ENCODE measurements at places on chromosomes 11 and 22.
A peak's percentile ranks its signal among the peaks of the same experiment; 100 is the strongest.

DNA sequence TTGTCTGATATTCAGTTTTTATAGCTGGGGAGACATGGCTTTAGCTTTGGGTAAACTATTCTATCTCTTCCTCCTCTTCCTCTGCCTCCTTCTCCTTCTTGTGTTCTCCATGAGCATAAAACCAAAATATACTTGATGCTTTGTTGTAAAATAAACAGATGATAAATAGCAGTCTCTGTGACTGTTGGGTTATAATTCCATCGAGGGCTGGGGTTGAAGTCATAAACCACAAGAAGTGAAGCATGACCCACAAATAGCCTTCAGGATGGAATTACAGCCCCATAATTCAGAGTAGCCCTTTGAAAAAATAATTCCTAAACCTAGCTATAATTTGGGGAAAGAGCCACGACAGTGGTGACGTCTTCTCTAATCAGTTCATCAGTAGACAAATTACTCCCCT, 177.7 kb downstream of the SNX19 start:
- no peak for DNase-seq

DNA sequence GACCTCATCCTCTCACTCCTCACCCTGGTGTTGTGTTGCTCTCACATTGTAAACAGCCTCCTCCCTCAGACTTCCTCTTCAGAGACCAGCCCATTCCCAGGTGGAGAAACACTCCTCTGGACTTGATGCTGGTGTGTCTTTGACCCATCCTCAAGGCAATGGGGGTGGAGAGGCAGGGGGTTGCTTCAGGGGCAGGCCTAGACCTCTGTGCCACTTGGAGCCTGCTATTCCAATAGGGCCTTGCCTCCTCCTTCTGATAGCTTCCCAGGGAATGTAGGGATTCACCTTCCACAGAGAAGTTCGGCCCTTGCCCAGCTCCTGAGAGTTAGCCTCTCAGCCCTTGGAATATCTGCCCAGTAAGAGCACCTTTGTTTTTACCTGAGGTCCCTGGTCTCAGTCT, 606.6 kb upstream of the CADM1 start:
- DNase-seq: no peak

DNA sequence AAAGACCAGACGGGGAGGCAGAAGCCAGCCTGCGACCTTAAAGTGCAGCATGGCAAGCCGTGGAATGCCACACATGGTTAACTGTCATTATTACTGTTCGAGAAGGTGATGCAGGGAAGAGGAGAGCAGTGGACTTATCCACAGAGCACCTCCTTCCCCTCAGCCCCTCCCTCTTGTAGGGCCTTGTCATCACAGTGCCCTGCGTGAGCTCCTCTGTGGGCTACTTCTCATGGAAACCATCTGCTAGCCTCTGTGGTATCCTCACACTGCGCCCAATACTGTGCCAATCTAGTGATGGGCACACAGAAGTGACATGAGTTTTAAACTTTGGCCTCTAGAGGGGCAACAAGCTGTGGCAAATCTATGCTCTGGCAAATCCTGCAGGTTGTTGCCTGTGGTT, 18.2 kb upstream of the CCDC134 start:
- no peak for DNase-seq

- DNase-seq: no peak
Observed at GRCh38 chr22:47460176-47460575, 697.7 kb downstream of the TBC1D22A start.

DNA sequence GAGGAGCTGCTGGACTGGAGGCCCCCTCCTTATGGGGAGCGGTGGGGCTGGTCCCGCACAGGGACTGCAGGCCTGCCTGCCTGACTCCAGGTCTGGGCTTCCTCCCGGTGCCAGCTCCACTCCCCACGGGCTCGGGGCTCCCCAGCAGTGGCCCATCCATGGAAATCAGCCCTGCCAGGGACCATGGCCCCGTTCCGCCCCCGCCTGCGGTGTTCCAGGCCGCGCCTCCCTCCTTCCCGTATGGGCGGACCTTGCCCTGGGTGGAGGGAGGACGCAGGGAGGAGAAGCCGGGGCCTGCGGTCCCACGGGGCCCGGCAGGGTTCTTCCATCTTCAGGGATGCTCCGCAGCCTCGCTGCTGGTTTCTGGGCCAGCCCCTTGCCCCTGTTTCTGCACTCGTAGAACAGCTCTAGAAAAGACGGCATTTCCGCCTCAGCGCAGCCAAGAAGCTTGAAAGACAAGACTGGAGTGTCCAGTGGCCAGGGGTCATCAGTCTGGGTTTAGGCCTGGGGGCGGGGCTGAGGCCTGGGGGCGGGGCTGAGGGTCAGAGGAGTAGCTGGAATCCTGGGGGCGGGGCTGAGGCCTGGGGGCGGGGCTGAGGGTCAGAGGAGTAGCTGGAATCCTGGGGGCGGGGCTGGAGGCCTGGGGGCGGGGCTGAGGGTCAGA, 1330.6 kb downstream of the BRD1 start:
- no peak for DNase-seq

DNA sequence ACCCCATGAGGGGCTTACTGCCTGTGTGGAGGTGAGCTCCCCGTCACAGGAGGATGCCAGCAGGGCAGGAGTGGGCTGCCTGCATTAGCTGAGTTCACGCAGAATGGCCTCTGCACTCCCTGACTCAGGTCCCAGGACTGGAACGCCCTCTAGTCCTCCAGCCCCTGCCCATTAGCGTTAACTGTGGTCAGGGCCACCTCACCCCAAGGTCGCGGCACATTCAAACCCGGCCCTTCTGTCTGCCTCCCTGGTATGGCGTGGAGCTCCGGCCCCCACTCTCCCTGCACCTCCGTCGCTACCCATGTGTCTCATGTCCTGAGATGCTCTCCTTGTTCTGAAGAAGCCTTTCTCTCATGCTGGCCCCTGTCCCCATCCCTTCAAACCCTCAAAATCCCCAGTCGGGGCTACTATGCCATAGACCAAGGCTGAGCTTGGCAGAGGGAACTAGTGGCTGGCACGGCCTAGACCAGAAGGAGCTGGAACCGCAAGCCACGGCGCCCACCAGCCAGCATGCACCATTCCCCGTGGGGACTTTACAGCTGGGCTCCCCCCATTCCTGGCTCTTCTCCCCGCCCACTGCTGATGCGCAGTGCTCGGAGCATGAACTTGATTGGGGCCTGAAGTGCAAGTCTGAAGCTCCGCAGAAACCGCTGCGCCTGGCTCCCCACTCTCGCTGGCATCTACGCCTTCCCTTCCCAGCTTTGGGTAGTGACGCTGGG, 79.5 kb upstream of the RTL6 start:
- DNase-seq: no peak

GRCh38 chr22:30241576-30242371, 4.8 kb downstream of the LIF start:
- no peak for DNase-seq

- DNase-seq: no peak
Observed at GRCh38 chr11:126268361-126268707, 361 bp downstream of the SRPRA start.

DNA sequence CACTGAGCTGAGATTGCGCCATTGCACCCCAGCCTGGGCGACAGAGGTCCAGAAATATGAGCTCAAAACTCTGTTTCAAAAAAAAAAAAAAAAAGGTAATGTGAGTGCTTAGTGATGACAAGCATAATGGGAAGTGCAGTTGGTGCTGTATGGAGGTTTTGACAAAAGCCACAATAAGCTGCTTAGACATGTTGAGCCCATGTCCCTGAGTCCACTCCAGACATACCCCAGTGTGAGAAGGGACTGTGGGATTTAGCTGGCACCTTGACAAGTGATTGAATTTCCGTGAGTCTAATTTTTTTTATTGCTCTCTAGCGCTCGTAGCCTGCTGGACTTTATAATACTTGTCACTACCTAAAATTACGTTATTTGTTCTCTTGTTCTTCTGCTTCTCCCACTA, 15.1 kb upstream of the LGR4 start:
- no peak for DNase-seq

- DNase-seq: no peak
Observed at GRCh38 chr22:24302591-24302990, 32.0 kb downstream of the SPECC1L start.

GRCh38 chr11:79440571-79441460, at the start of gene TENM4:
Gene TENM4, minus strand, starts transcription at chr11:79441030. Its CDS starts 371,086 bp downstream, at chr11:79069944.
- DNase-seq: peak; percentile 63

- no peak for DNase-seq
Observed at GRCh38 chr11:111819829-111820237, 51.5 kb downstream of the ALG9 start.

DNA sequence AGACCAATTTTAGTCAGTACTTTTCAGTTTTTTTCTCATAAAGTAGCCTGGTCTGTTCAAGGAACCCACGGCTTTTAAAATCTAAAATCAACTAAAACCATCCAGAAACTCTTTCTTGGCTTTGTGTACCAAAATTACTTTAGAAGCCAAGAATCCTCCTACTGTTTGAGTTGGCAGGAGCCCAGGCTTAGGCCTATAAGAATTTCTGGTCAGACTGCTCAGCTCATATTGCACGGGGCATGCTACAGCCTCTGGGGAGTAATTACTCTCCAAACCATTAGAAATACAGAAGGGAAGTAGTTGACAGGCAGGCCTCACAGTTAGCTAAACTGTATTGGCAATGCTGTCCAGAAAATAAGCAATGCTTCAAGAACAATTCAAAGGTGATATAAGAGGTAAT, 1862.9 kb upstream of the RAG2 start:
- DNase-seq: no peak

- peak; percentile 71 for DNase-seq
Observed at GRCh38 chr11:65857500-65857852, 504 bp downstream of the CFL1 start.

DNA sequence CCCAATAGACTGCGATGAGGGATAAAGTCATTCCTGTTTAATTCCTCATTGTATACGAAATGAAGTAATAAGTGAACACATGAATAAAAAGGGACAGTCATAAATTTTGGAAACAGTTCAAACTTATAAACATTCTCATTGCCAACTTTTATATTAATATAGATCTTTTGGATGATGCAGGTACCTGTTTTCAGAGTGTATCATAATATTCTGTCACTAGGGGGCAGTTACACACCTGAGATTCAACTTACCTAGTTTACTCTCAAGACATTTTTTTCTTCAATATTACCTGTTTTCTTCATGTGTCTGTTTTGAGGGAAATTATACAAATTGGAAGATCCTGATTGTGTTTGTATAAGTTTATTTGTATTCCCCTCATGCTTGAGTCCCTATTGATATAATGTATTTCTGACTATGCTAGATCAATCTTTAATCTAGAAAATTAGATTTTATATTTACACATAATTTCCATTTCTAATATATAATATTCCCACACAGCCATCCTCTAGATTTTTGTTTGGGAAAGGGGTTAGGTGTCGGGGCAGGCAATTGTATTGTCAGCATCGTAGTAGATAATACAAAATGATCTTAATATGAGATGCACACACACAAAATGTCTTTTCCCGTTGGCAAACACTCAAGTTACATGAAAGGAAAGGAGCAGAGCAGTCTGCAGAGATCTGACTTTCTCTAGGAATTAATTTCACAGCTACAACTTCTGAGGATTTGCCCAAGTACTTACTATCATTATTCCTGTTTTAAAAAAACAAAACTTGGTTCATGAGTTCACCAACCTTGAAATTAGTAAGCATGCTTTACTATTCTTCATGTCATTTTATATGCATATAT, 18.4 kb downstream of the FDX1 start:
- DNase-seq: no peak

- DNase-seq: no peak
Observed at GRCh38 chr11:61922539-61922938, 5.2 kb upstream of the RAB3IL1 start.

- DNase-seq: no peak
Observed at GRCh38 chr11:48001438-48002021, 21.2 kb downstream of the PTPRJ start.

GRCh38 chr11:17952487-17952886, 60.4 kb downstream of the SERGEF start:
- DNase-seq: no peak

DNA sequence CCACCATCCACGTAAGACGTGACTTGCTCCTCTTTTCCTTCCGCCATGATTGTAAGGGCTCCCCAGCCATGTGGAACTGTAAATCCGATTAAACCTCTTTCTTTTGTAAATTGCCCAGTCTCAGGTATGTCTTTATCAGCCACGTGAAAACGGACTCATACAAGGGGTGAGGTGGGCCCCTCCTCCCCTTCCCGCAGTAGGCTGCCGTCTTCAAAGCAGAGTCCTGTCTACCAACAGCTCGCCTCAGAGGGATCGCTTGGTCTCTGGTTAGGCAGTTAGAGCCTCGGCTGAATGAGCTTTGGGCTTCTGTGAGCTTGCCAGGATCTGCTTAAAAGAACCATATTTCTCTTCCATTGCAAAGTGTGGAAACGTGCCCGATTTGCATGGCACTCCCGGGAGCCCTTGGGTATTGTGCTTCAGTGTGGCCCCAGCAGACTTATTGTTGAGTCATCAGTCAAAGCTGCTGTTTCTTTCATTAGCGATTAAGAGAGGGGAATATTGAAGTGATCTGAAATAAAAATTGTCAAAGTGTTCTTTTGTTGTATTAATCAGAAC, 338.3 kb downstream of the TBC1D22A start:
- no peak for DNase-seq

- DNase-seq: no peak
Observed at GRCh38 chr11:69241075-69241740, 52.7 kb upstream of the MYEOV start.

DNA sequence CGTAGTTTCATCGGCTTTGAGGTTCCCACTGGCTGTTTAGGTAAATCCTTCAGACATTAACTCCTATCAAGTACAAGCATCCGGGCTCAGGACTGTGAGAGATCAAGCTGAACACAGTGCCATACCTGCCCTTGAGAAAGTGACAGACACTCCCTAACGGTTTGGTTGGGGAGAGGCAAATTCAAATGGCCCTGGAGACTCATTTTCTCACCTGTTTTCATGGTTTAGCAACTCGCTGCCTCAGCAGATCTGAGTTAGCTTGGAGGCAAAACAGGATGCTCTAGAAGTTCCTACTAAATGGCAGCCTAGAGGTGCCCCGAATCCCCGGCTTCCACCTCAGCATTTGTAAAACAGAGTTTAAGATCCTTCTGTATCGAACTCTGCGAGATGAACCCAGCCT, 3.6 kb upstream of the FBXO3 start:
- DNase-seq: no peak

DNA sequence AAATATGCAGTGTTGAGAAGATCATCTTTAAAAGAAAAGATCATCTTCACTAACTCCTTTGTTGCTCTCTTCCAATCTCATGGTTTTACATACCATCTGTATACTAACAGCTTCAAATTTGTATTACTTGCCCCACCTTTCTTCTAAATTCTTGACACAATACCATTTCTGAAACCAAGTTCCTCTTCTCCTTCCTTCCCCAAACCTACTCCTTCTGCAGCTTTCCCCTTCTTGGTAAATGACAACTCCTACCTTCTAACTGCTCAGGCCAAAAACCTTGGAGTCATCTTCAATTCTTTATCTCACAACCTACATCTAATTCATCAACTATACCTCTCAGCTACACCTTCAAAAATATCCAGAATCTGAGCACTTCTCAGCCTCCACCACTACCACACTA, 9.3 kb downstream of the PRCP start:
- DNase-seq: no peak
